ENCODE measurements at places on chromosomes 2 and 18.

- no peak for DNase-seq
Observed at GRCh38 chr2:241379481-241380480, 23.7 kb downstream of the FARP2 start.

GRCh38 chr2:103132536-103133217, 370.8 kb downstream of the TMEM182 start:
- no peak for DNase-seq

- no peak for DNase-seq
Observed at GRCh38 chr2:42060718-42061619, 13.1 kb downstream of the PKDCC start.

DNA sequence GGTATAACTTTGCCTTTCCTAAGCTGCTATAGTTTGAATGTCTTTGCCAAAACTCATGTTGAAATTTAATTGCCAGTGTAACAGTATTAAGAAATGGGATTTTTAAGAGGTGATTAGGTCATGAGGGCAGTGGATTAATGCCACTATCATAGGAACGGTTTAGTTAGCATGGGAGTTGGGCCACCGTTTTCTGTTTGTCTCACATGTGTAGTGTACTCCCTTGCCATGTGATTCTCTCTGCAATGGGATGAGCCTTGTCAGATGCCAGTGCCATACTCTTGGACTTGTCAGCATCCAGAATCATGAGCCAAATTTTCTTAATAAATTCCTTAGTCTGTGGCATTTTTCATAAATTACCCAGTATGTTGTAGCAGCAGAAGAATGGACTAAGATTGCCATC, 388.9 kb upstream of the RGPD4 start:
- DNase-seq = no peak

DNA sequence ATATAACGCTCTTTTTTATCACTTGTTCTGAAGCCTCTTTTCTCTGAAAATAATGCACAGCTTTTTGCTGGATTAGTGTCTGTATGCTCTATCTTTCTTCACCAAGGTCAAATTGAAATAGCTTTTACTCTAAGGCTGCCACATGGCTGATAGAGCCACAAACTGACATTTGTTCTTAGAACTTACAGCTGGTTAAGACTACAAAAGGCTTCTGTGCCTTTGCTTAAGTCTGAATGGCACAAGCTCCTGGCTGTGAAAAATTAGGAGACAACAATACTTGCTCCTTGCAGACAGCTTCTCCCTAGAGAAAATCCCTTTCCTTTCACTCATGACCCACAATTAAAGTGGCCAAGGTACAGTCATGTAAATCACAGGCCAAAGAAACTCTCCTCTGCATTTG, 515.3 kb downstream of the DSC3 start:
- DNase-seq = no peak

DNA sequence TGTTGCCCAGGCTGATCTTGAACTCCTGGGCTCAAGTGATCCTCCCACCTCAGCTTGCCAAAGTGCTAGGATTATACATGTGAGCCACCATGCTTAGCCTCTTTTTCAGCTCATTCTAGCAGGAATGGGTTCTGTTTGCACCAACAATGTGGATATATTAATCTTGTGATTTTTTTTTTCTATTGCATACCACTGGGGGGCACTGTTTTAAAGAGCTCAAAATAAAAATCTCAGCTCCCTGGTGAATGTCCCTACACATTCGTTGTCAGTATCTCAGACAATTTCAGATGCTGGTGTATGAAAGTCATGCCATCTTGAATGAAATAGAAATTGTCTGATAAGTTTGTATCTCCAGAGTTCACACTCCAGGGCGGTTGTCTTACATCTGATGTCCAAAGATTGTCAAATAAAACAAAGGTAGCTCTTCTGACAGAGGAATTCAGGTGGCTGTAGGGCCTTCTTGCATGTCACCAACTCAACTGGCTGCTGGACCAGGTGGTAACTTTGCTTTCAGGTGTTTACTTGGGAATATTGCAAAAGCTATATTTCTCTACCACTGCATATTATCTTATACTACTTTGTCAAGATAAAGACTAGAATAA, 3.1 kb upstream of the MATN3 start:
- no peak for DNase-seq

DNA sequence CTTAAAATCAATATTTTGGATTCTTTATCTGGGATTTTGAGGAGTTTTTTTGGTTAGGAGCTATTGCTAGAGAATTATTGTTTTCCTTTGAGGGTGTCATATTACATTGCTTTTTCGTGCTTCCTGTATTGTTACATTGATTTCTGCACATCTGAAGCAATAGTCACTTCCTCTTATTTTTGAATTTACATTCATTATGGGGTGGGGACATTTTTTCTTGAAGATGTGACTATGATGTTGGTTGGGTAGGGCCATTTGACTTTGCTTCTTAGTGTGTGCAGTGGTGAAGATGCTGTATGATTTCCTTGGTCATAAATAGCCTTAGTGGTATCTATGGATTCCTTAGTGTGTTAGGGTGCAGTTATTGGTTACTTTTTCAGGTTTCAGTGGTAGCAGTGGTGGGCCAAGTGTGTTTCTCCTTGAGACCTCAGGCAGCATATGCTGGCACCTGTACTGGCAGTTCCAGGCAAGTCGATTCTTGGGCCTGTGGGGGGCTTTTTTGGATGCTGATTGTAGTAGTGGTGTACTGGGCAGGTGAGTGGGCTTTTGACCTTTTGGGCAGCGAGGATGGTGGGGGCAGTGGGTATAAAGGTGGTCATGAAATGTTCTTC, 61.8 kb downstream of the ARHGAP25 start:
- DNase-seq = no peak

DNA sequence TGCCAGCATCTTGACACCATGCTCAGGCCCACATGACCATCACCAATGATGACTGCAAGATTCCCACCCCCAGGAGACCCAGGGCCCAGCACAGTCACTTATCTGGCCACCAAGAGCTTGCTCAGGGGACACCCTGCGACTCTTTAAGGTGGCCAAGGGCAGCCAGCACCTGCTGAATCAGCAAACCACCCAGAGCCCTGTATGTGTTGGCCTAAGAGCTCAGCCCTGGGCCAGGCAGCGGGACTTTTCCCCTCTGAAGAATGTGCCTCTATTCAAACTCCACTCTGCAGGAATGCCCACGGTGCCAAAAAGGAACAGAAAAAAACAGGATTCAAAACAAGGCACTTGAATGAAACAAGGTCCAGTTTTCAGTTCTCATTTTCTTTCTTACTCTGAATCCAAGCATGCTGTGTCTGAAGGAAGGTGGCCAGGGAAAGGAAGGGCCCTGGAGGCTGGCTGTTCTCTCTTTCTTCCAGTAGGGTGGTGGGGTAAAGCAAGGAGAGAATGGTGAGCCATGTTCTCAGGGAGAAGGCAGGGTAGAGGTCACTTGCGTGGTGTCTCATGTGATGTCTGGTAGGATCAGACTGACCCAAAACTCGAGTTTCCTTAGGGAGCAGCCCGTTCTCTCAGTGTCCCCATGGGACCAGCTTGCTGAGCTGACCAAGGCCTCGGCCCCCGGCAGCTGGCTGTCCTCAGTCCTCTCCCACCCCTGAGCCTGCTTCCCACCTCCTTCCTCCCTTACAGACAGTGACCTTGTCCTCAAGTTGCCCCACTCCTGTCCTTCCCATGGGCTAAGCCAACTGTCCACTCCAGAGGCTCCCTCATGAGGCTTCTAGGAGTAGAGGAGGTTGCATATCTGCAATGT, 150.0 kb downstream of the RNF152 start:
- DNase-seq = no peak

- no peak for DNase-seq
Observed at GRCh38 chr18:58716060-58716756, 44.9 kb downstream of the MALT1 start.

- DNase-seq = no peak
Observed at GRCh38 chr2:151217343-151217742, 44.3 kb downstream of the RBM43 start.

GRCh38 chr2:37449761-37450296, 105.4 kb downstream of the QPCT start:
- DNase-seq = no peak

GRCh38 chr2:238388794-238389193, 37.9 kb upstream of the ASB1 start:
- no peak for DNase-seq

DNA sequence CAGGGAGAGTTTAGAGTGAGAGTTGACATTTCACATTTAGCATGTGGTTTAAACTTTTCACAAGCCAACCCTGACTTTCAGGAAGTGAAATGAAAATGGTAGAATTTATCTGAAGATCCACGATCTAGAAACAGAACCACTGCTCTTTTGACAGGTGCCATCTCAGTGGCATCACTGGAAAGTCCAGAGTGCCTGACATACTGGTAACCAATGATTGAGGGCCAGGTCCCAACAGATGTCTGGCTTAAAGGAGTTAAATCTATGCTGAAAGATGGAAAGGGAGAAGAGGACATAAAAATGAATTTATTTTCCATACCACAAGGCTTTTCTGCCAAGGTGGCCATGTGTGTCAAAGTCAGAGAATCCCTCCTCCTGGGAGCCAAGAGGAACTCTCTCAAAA, 2.7 kb downstream of the IL36G start:
- no peak for DNase-seq

DNA sequence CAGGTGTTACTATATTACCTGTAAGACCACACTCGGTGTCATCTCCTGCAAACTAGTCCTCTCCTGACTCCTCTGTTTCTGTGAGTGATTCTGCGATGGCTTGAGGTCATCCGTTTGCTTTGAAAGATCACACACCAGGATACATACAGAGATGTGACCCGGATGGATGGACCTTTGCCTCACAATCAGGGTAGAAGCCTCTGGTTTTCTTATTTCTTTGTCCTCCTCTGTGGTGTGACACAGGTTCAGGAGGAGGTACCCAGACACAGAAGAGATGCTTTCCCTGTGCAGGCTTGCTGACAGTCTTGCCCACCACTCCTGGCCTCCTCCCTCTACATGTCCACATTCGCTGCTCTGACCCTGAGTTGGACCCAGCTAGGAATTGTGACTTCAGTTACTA, 34.6 kb downstream of the PSD4 start:
- no peak for DNase-seq

DNA sequence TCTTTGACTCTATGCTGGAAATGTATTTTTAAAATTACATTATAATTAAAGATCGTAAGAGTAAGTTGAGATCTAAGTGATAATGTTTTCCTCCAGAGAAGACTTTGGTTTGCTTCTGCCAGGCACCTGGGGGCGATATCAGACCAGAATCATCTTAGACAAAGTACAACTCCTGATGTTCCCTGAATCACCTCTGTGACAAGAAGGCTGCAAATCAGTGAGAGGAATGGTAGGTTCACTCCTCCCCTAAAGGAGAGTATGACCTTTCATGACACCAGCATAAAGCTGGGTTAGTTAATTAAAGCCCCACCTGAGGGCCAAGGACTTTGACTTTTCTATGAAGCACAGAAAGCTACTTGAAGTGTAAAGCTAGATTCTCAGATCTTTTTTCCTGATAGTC, 114.4 kb upstream of the DTNA start:
- no peak for DNase-seq

All from GM12892 (cell line).